A549 treated with ZK216348 at 1 μM for 4 hours (cell line): ENCODE measurements at places on chromosomes 2 and 18. TPM values are rescaled to one million over a fixed set of nuclear protein-coding genes. Genes with fewer than 3 reads are reported as not detected.

Gene CLEC4F
- total RNA-seq: not detected in 5 replicates

Gene STRADB
- 17.8 to 28.0 TPM (median 21.3 TPM) in 5 replicates for total RNA-seq

Gene INPP4A
- total RNA-seq: 5.8 to 11.4 TPM (median 9.1 TPM) in 5 replicates

Gene PLA2R1
- 1.9 to 2.7 TPM (median 2.4 TPM) in 5 replicates for total RNA-seq

Gene AOX1
- total RNA-seq: 3.8 to 5.2 TPM (median 4.9 TPM) in 5 replicates

Gene GCG
- total RNA-seq: not detected in 5 replicates

Gene EML6
- 0.79 to 1.9 TPM (median 1.5 TPM) in 5 replicates for total RNA-seq

Gene ZNF638
- 62.6 to 80.2 TPM (median 66.9 TPM) in 5 replicates for total RNA-seq

Gene ACYP2
- total RNA-seq: 5.4 to 8.7 TPM (median 7.9 TPM) in 5 replicates

Gene SERPINB10
- total RNA-seq: not detected in 5 replicates

Gene CROCC2
- total RNA-seq: not detected in 5 replicates

Gene NT5DC4
- not detected in 5 replicates for total RNA-seq

Gene IL37
- total RNA-seq: not detected in 5 replicates

Gene KDM3A
- total RNA-seq: 18.1 to 47.5 TPM (median 26.4 TPM) in 5 replicates

Gene FBXO41
- total RNA-seq: 3.9 to 6.6 TPM (median 6.2 TPM) in 5 replicates

Gene DNAJC5G
- not detected in 5 replicates for total RNA-seq

Gene STPG4
- not detected in 5 replicates for total RNA-seq

Gene VSNL1
- not detected in 5 replicates for total RNA-seq

Gene GPC1
- 115 to 247 TPM (median 223 TPM) in 5 replicates for total RNA-seq

Gene LAMA1
- total RNA-seq: 0.02 to 0.12 TPM (median 0.07 TPM) in 5 replicates

Gene DLGAP1
- total RNA-seq: 0.05 to 0.12 TPM (median 0.10 TPM) in 3 of 5 replicates, not detected in the others

Gene TCF4
- 1.5 to 2.8 TPM (median 2.1 TPM) in 5 replicates for total RNA-seq

Gene CBLN2
- total RNA-seq: 0.19 to 0.40 TPM (median 0.37 TPM) in 3 of 5 replicates, not detected in the others

Gene RAB17
- 0.16 to 0.33 TPM (median 0.28 TPM) in 4 of 5 replicates, not detected in the other for total RNA-seq

Gene ARHGAP28
- 0.08 to 0.43 TPM (median 0.11 TPM) in 3 of 5 replicates, not detected in the others for total RNA-seq

Gene NYAP2
- 0.02 TPM in 1 of 5 replicates, not detected in the others for total RNA-seq

Gene C1QL2
- total RNA-seq: 0.15 to 0.28 TPM (median 0.20 TPM) in 4 of 5 replicates, not detected in the other

Gene KCNG2
- total RNA-seq: not detected in 5 replicates

Gene C2orf72
- 5.3 to 8.1 TPM (median 6.5 TPM) in 5 replicates for total RNA-seq

Gene NEU2
- total RNA-seq: not detected in 5 replicates
